ENCODE measurements at places on chromosomes 2 and 18. TPM values are rescaled to one million over a fixed set of nuclear protein-coding genes. Genes with fewer than 3 reads are reported as not detected.

The IL1RL2 gene
- total RNA-seq, result not detected

The SLC14A1 gene
- total RNA-seq, result 0.09 TPM

The ADD2 gene
- 4.3 TPM for total RNA-seq

The TRIM54 gene
- total RNA-seq, result not detected

The FBXO36 gene
- 0.75 TPM for total RNA-seq

All from endothelial cell of coronary artery (primary cell).